ENCODE measurements at places on chromosomes 6 and 20.

DNA sequence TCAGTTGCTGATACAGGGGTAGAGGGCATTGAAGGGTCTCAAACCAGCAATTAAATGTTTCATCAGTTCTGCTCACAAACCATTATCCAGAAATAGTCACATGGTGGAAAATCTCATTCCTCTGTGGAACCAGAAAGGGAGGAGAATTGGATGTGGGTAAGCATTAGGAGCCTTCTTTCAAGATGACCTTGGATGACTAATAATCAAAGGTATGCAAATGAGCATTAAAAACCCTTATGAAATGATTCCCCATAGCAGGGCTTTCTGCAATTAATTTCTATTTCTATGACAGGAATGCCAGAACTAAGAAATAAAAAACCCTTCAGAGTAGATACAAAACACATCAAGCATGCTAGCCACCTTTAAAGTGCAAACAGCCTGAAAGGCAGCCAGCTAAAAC is 37.4 kb upstream of the HCRTR2 start:
- no peak for DNase-seq

DNA sequence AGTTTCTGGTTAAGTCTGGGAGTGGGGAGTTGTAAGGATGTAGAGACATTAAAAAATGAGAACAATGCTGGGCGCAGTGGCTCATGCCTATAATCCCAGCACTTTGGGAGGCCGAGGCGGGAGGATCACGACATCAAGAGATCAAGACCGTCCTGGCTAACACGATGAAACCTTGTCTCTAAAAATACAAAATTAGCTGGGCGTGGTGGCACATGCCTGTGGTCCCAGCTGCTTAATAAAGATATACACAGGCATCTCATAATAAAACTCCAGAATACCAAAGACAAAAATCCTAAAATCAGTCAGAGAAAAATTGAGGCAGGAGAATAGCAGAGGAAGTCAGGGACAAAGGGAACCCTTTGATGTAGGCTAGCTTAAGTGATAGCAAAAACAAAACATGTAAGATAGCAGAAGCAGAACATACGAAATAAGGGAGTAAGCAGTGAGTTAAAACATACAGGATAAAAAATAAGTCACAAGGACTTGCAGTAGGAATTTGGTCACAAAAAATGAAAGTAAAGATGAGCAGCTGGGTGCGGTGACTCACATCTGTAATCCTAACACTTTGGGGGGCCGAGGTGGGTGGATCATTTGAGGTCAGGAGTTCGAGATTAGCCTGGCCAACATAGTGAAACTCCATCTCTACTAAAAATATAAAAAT is 23.6 kb downstream of the DDX43 start:
- DNase-seq: no peak

- DNase-seq: no peak
Observed at GRCh38 chr6:42368181-42368580, 83.5 kb downstream of the TRERF1 start.

DNA sequence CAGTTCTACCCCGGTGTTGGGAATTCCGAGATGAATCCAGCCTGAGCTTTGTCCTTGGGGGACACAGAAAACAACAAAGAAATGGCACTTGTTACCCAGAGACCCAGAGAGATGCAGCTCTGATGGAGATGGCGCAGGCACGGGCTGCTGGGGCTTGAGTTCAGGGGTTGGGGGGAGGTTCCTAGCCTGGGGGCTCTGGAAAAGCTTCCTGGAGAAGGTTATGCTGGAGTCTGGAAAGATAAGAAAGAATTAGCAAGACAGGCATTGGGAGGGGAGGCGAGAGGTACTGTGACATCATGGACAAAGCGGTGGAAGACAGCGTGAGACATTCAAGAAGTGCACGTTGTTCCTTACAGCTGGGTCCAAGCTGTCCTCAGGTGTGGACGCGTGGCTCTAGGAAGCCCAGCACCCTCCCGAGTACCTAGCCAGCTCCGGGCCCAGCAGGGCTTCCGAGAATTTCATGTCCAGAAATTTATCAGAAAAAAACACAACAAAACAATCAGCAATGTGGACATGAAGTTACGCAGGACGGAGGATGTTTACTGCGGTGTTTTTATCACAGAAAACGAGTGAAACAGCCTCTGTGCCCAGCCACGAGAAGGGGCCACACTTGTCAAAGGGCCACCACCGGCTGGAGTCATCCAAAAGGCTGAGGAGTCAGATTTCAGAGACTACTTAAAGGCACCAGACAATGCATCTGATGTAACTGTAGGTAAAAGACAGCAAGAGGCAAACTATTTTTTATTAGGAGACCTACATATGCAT is 39.5 kb downstream of the C20orf203 start:
- DNase-seq: no peak

DNA sequence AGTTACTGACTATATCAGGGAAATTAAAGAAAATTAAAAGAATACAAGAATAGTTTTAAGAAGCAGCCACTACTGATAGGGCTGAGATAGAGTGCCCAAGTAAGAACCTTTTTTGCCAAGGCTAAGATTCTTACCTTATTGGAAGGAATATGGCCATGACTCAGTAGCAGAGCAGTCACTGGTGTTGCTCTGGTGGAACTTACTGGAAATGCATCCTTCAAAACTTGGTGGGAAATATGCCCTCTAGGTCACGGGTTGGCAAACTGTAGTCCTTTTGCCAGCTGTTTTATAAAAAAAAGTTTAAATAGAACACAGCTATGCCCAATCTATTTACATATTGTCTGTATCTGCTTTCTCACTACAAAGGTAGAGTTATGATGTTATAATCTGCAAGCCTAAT is 6.0 kb downstream of the HSF2 start:
- no peak for DNase-seq

DNA sequence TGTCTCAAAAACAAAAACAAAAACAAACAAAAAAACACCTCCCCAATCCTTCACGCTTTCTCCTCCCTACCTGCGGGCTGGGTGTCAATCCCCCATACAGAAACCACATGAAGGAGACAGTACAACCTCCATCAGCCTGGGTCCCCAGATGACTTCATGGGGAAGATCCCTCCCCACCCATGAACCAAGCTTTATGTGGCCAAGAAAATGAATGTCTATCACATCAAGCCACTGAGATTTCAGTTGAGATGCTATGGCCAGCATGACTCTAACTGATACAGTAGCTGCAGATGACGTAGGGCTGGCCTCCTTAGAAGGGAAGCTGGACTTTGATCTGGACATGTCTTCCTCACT is 21.2 kb upstream of the BNIP5 start:
- DNase-seq: no peak

DNA sequence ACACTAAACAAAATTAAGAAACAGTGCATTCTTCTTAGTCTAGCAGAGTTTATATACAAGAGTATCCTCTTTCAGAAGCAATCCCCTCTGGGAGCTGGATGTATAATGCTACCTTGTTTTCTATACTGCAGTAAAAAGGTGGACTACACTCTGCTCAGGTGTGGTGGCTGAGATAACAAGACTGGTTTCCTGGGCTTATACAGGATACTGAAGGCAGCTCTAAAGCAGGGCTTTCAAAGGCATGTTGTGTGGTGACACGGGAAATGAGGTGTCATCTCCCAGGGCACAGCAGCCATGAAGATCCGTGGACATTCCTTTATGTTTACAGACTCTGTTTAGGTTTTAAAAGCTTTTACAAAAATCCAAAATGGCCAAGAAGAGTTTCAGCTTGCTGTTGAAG is 136.7 kb downstream of the MAP3K4 start:
- no peak for DNase-seq

GRCh38 chr6:136737871-136738691 is 54.2 kb downstream of the MAP3K5 start:
- no peak for DNase-seq

- no peak for DNase-seq
Observed at GRCh38 chr20:63854766-63855362, 6.4 kb upstream of the ABHD16B start.

DNA sequence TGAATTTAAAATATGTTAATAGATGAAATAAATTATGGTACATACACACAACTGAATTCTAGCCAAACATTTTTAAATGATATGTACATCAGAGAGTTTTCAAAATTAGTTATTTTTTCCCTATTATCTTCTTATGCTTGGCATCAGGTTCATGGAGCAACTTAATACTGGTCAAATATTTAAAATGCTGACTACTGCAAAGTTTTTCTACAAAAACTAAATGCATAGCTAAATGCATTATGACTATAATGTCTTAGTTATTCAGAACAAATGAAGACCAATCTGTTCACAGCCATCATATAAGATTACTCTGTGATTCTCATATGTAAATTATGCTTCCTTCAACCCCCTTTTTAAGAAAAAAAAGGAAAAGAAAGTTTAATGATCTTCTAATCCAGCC is 8.2 kb upstream of the IL17A start:
- no peak for DNase-seq

DNA sequence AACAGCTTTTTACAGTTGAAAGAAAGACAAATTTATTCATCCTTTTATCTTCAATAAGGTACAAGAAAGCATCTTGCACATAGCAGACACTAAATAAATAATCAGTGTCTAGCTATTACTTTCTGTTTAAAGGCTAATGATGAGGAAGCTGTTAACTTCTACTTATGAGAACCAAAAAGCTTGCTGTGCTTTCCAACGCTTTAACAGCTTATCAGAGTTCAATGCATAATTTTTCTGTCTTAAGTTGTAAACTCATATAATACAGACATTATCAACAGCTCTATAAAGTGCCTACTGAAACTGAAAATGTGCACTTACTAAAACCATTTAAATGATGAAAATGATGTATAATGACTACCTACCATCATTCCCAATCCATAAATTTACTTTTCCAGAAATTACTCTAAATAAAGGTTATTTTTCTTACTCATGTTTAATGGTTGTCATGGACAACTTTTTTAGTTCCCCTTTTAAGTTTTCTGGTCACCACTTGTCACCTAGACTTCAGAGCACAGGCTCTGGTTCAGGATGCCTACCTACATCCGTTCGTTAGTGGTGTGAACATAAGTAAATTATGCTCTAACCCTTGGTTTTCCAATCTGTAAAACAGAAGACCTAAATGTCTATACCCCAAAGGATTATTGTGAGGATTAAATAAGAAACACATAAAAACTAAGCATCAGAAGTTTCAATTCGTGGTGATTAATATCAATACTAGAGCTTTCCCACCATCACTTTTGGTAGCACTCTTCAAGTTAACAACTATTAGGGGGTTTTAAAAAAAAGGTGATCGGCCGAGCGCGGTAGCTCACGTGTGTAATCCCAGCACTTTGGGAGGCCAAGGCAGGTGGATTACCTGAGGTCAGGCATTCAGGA is 8.0 kb downstream of the PNISR start:
- no peak for DNase-seq

- DNase-seq: no peak
Observed at GRCh38 chr6:133297657-133298056, 56.5 kb downstream of the EYA4 start.

DNA sequence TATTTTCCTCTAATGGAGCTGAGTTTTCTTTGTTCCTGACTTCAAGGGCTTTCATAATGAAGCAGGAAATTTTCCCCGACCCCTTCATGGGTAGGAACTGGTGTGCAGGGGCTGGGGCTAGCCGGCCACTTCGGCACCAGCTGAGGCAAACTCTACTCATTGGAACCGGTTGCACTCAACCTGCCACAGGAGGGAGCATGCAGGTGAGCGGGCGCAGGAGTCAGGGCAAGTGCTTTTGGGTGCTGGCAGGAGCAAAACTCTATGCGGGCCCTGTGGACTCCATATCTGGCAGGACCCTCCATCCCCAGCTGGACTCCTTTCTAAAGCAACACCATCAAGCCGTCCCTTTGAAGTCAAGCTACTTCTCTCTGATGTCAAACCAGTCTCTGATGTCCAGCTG is 244.2 kb downstream of the EPM2A start:
- no peak for DNase-seq

DNA sequence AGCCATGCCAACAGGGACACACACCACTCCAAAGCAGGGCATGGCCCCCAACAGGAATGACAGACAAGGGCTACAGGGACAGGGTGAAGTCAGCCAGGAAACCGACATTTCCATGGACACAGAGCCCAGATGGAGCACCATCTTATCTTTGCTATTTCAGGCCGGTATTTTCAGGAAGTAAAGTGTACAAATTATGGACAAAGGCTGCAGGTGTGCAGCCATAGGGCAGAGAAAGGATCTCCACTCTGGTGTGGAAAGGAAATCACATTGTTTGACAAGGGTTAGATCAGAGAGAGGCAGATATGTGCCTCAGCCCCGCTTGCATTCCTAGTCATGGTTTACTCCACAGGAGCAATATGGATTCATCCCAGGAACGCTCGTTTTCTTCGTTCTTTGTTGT is 81.7 kb upstream of the SLC22A23 start:
- DNase-seq: no peak

- no peak for DNase-seq
Observed at GRCh38 chr20:35048739-35049138, 43.9 kb downstream of the TRPC4AP start.

GRCh38 chr6:97399208-97399607 is 116.2 kb upstream of the MMS22L start:
- DNase-seq: no peak

DNA sequence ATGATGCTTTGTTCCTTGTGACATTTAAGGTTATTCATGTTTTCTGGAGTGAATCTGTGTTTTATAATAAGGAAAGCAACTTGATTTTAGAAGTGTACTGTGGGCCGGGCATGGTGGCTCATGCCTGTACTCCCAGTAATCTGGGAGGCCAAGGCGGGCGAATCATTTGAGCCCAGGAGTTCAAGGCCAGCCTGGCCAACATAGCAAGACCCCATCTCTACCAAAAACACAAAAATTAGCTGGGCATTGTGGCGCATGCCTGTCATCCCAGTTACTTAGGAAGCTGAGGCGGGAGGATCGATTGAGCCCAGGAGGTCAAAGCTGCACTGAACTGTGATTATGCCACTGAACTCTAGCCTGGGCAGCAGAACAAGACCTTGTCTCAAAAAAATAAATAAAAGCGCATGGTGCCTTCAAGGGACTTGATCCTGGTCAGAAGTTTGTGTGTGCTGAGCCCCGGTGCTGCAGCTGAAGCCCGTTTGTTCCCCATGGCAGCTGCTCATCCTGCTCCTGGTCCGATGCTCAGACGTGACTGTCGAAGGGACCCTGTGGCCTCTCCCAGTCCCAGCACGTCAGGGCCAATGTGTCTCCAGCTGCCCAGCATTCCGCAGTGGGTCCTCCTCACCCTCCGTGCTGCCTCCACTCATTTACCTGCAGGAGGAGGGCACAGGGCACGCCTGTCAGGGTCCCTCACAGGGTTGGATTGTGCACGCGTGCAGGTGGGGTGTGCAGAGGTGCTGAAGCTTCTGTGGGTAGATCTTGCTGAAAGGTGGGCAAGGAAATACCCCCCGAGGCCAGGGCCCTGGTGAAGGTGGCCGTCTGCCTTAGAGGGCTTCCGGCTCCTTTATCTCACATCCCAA is 18.3 kb downstream of the ENTPD6 start:
- DNase-seq: no peak

DNA sequence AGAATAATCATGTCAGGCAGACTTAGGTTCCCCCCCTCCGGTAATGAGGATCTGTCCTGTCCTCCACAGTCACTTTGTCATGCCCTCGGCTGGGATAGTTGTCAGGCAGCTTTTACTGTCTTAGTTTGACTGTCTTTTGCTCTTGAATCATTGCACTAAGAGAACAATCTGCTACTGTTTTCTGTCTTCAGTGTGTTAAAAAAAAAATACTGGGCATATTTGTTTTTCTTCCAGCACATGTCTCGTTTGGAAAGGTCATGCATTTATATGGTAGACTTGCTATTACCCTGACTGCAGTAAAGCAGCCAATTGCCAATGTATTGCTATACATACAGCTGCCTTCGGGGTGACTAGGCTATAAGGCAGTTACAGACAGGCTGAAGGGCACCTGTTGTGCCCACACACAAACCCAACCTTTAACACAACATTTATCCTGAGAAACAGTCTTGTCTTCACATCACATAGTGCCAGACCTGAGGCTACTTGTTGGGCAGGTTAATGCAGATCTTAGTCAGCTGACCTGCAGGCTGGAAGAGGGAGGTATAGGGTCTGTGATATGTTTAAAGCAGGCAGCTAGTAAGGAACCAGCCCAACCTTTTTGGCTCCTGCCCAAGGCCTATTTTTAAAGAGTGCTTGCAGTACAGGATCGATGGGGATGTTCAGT is 26.7 kb downstream of the ARFGEF3 start:
- no peak for DNase-seq

All from CD4-positive, alpha-beta T cell (primary cell).